Activated T-helper 17 cell treated with anti-CD3 and anti-CD28 coated beads, Interleukin-2, amount 50 U/mL, for 72 hours (primary cell): ENCODE measurements at places on chromosomes 12 and 14. TPM values are rescaled to one million over a fixed set of nuclear protein-coding genes. Genes with fewer than 3 reads are reported as not detected.

DNA sequence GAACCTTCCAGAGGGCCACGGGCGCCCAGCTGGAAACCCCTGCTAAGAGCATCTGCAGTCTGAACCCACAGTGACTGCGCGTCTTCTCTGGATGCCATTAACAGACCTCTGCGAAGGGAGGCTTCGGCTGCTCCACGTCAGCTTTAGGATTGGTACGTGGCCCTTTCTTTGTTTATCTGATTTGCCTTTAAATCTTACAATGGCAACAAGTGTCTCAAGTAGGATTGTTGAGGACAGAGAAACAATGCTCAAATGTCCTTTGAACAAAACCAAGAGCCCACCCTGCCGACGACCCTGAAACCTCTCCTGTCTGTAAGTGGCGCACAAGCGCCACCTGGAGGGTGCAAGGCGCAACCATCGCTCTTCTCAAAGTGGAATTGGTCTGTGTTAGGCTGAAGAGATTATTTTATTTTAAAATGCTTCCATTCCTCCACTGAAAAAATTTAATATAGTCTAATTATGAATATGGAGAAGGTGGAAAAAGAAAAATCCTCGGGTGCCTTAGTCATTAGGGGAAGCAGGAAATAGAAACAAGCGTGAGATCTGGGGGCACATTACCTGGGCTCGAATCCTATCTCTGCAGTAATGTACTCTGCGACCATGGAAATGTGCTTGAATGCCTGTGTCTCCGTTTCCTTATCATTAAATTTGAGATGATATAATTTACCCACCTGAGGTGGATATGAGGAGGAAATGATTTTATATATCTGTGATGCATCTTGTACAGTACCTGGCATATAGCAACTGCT, 82.6 kb upstream of the PTPRB start:
- no peak for ATAC-seq

DNA sequence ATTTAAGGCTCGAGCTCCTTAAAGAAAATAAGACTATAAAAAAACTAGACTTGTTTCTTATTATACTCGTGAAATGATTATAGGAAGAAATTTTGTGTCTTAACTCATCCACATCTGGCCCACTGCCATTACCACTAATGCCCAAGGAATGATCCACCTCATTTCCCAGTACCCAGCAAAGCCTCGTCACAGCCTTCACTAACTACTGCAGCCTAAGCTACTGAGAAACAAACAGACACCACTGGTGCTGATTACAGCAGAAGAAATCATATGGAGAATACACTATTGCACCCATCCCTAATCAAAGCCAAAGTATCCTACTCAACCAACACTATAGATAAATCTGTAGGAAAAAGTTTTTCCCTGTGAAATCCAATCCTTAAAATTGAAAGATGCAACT, 205.3 kb upstream of the NAV3 start:
- no peak for ATAC-seq

DNA sequence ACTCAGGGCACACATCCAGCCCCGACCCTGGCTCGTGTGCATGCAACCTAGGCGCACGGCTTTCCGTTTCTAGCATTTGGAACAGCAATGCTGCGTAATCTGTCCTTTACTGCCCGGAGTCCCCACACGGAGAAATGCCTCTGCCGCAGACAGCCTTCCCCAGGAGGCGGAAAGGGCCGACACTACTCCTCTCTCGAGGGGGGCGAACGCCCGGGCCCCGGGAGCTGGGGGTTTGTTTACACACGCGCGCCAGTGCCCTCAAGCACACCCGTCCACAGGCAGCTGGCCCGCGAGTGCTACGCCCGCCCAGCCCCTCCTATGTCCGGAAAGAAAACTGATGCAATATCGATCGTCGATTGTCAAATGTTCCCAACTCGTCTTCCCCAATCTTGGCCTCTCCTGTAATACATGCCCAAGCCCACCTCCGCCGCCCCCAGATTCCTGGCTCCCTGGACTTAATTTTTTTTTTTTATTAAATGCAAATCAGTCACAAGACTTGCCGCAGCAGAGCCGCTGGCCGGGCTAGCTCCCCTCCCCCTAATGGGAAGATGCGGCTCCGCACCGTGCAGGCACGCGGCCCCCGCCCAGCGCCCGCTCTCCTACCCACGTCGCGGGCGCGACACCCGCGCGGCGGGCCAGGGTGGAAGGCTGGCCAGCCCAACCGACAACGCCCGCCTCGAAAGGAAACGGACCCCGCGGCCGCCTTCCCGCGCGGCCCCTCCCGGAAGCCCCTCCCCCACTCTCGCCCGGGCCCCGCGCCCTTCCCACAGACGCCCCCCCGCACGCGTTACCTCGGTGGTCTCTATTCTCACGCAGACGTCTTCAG, 642 bp downstream of the SLC38A2 start:
- ATAC-seq: peak; percentile 37

The TOX4 gene
- total RNA-seq: 78.5 TPM

The RPL10L gene
- total RNA-seq: not detected

GRCh38 chr12:39627914-39628313, 8.3 kb upstream of the ABCD2 start:
- peak; percentile 71 for ATAC-seq

GRCh38 chr14:76313303-76313702, 62.6 kb upstream of the ESRRB start:
- no peak for ATAC-seq

DNA sequence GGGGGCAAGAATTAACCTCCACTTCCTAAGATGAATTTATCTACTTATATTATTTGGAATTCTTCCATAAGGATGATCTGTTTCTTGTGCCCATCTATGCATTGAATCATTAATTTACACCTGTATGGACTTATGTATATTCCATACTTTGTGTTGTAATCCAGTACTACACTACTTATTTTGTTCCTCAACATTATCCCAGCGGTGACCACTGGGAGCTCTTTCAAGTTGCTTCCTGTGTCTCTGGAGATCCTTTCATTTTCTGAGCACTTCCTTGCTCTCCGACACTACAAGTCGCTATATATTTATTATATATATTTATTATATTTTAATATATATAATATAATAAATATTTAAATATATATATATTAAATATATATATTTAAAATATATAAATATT, 54.9 kb upstream of the SCN8A start:
- ATAC-seq: no peak

The ARHGAP9 gene
- 225 TPM for total RNA-seq

The EIF4B gene
- 964 TPM for total RNA-seq

GRCh38 chr14:65231286-65231980, 129.1 kb upstream of the MAX start:
- no peak for ATAC-seq

- no peak for ATAC-seq
Measured at GRCh38 chr12:46164186-46164761, 104.6 kb downstream of the SLC38A1 start.

DNA sequence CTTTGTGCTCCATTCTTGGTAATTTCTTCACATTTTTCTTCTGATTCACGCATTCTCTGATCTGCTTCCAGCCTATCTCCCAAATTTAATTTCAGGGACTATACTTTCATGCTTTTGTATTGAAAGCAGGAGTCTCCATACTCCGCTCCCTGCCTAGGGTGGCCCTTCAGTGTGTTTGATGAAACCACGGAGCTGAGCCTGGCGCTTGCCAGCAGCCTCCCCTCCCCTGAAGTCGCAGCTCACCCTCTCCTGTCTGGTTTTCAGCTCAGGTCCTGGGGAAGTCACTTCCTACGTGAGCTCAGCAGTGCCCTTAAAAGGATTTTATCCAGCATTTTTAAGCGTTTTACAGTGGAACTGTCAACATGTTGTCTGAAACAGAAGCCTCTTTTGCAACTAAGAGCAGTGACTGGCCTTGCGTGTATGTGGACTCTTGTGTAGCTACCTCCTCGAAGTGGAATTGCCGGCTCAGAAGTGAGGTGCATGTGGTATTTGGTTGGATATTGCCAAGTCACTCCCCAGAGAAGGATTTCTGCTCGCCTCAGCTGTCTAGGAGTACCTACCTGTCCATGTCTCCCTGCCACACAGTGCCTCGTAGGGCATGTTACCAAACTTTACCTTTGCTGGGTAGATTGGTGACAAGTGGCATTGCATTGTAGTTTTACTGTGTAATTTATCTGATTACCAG, 78.5 kb downstream of the TESC start:
- ATAC-seq: no peak

The BEGAIN gene
- total RNA-seq: 2.4 TPM

DNA sequence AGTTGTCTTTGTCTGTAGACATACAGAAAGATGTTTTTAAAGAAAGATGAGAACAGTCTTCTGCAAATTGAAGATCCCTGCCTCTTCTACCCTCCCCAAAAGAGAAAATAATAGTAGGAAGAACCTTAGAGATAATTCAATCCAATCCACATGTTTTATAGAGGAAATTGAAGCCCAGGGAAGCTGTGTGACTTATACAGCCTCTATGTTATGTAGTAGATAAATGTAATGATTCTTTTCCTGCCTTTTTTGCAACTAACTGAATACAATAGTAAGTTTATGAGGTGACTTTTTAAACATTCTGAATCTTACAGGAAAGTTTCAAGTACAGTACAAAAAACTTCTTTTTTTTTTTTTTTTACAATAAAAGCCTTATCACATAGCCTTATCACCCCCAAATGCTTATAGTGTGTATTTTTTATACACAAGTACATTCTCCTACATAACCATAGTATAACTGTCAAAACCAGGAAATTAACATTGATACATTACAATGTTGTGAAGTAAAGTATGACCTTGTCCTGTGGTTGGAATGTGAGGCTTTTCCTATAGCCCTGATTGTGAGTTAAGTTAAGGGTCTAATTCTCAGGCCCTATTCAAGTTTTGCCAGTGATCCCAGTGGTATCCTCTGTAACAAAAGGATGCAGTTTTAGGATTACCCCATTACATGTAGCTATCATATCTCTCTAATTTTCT, 94.4 kb downstream of the FIGNL2 start:
- no peak for ATAC-seq

DNA sequence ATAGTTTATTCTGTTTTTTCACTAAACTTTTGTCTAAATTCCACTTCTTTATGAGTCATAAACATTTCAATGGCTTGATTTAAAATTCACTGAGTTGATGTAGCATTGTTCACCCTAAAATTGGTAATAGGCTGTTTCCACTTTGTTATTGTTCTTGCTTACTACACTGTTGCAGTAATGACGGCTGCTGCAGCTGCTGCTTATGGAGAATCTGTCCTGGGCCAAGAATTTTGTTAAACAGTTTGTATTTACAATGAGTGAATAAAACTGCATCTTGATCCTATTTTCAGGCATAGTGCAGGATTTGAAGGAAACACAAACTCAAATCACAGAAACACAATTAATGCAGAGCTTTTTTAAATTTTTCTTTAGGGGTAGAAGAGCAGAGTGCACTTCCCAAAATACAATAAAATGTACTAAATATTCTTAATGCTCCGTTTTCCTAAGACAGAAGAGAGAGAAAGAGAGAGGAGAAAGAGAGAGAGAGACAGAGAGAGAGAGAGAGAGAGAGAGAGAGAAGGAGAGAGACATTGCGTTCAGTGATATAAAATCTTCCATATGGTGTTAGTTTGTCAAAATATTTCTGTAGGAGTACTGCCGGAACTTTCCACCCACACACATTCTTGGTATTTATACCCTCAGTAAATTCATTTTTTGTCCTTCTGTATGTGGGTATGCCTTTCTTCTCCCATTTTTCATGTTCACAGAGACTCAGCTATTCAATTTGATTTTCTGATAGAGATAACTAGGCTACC, 266.4 kb downstream of the LRFN5 start:
- no peak for ATAC-seq

GRCh38 chr12:68636268-68636667, 25.6 kb downstream of the RAP1B start:
- no peak for ATAC-seq

- peak; percentile 48 for ATAC-seq
Measured at GRCh38 chr12:92769124-92769901, 66.5 kb downstream of the PLEKHG7 start.

The PYGL gene
- total RNA-seq: 3.9 TPM

The BAZ1A gene
- total RNA-seq: 57.0 TPM

- ATAC-seq: no peak
Measured at GRCh38 chr12:113598815-113599406, 127.2 kb upstream of the LHX5 start.

DNA sequence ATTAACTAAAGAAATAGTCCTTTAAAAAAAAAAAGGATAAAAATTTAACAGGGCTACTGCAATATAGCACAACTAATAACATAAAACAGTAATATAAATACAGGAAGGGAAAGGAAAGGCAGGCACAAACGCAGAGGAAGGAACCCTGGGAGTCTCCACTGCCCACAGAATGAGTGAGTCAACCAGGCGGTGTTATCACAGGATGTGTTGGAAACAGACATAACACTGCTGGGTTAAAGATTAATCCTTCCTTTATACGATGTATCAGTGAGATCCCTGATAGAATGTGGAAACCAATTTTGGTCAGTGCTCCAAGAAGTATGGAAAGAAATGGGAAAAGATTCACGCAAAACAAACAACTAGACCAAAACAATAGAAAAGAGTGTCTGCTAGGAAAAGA, 47.9 kb downstream of the FGD6 start:
- ATAC-seq: no peak

DNA sequence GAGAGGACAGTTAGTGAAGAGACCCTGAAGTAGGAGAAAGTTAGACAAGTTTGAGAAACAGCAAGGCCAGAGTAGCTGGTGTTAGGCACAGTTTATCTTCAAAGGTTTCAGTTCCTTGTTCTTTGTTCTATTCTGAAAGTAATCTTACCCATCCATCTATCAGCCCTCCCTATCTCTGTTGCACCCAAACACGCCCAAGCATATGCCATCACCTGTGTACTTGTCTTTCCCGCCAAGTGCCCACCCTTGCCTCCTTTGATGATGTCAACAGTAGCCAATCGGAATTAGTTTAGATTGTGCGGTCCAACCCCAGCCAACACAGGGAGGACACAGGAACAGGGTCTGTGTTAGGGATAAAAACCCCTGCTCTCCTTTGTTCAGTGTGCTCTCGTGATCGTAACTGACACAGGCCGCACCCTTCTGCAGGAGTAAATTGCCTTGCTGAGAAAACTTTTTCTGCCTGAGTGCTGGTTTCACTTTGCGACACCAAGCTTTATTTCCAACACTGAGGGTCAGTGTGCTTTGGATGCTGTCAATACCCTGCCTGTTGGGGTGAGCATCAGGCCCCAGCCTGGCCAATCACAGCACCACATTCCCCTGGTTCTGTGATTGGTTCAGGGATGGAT, 4.7 kb upstream of the TMEM229B start:
- no peak for ATAC-seq

GRCh38 chr12:111842556-111843396, 748 bp downstream of the MAPKAPK5 start:
- ATAC-seq: peak; percentile 18

The TBX3 gene
- not detected for total RNA-seq

The MON2 gene
- 53.0 TPM for total RNA-seq

- no peak for ATAC-seq
Measured at GRCh38 chr12:102407776-102408486, 72.4 kb downstream of the IGF1 start.

- no peak for ATAC-seq
Measured at GRCh38 chr12:100201604-100202423, 1.2 kb downstream of the ACTR6 start.

GRCh38 chr12:122860854-122861586, 25.8 kb downstream of the HIP1R start:
- no peak for ATAC-seq

The TBX5 gene
- total RNA-seq: not detected
